ENCODE measurements at places on chromosomes 11 and 22.

- no peak for ATAC-seq
Observed at GRCh38 chr22:29954203-29954855, 71.4 kb downstream of the MTMR3 start.

DNA sequence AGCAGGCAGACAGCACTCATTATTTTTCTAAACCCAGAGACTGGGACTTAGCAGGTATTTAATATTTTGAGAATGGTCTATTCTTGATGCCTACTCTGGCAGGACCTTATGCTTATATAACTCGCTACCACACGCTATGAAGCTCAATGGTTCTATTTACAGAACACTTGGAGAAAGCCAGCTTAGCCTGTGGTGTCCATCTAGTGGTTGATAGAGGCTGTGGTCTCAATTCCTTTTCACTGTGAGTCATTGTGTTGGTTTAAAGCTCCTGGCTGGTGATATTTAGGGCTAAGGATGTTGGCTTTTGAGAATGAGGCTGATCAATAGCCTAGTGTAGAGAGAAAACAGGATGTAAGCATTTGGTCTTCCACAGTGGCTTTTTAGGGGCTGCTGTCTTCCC, 206.4 kb downstream of the DBX1 start:
- ATAC-seq: peak; percentile 73

DNA sequence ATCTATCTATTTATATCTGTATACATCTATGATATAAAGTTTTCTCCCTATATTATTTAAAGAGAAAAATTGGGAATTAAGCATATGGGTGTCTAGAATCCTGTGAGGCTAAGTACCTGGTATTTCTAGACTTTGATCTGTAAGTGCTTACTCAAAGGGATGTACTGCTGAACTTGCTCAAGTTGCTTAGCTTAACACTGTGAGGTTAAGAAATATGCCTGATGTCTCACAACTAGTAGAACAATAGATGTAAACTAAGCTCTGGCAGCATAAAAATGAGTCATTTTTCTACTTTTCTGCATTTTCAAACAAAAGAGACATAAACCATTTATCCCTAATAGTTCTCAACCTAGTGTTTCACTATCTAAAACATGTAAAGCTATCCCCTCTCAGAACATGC, 744.4 kb upstream of the ANO3 start:
- ATAC-seq: no peak

GRCh38 chr22:26474682-26475081, 8.9 kb downstream of the HPS4 start:
- ATAC-seq: no peak

- ATAC-seq: no peak
Observed at GRCh38 chr22:20241579-20242392, 26.3 kb downstream of the RTN4R start.

GRCh38 chr11:118746988-118747585, 43.9 kb downstream of the DDX6 start:
- no peak for ATAC-seq
